Testis (tissue), 5 donors: ENCODE measurements at places on chromosomes 4 and X. TPM values are rescaled to one million over a fixed set of nuclear protein-coding genes. Genes with fewer than 3 reads are reported as not detected.

OCIAD2 gene
- 26.5 TPM for polyA plus RNA-seq

WNK3 gene
- 18.1 TPM for polyA plus RNA-seq

VBP1 gene
- 26.5 TPM for polyA plus RNA-seq

XAGE2 gene
- not detected for polyA plus RNA-seq

SYN1 gene
- polyA plus RNA-seq, result 3.5 TPM

BEX5 gene
- polyA plus RNA-seq, result 18.6 TPM

ADAD1 gene
- polyA plus RNA-seq, result 193 TPM

ATOH1 gene
- not detected for polyA plus RNA-seq

SRPX gene
- 31.2 TPM for polyA plus RNA-seq

PAGE2 gene
- 34.3 TPM for polyA plus RNA-seq

GAGE2A gene
- polyA plus RNA-seq, result 54.4 TPM

LDOC1 gene
- 21.9 TPM for polyA plus RNA-seq

ENAM gene
- 0.38 TPM for polyA plus RNA-seq

RNF212 gene
- 21.0 TPM for polyA plus RNA-seq

XK gene
- polyA plus RNA-seq, result 2.6 TPM

FAM13A gene
- 30.7 TPM for polyA plus RNA-seq

INTS6L gene
- 15.0 TPM for polyA plus RNA-seq

PFKFB1 gene
- 1.0 TPM for polyA plus RNA-seq

PLXNB3 gene
- 28.0 TPM for polyA plus RNA-seq

REELD1 gene
- polyA plus RNA-seq, result 0.38 TPM

TMEM156 gene
- polyA plus RNA-seq, result 0.86 TPM

CHRDL1 gene
- 40.5 TPM for polyA plus RNA-seq

ACOT9 gene
- 22.0 TPM for polyA plus RNA-seq

CLTRN gene
- polyA plus RNA-seq, result 2.3 TPM

TRMT2B gene
- 7.0 TPM for polyA plus RNA-seq

GPR143 gene
- polyA plus RNA-seq, result 2.5 TPM

SRPX2 gene
- 8.3 TPM for polyA plus RNA-seq

MFAP3L gene
- polyA plus RNA-seq, result 113 TPM

SRPK3 gene
- 1.3 TPM for polyA plus RNA-seq

FAM149A gene
- 13.8 TPM for polyA plus RNA-seq

PABPC1L2A gene
- 1.0 TPM for polyA plus RNA-seq

ANOS1 gene
- polyA plus RNA-seq, result 12.3 TPM

TMEM271 gene
- polyA plus RNA-seq, result 0.37 TPM

CCDC149 gene
- polyA plus RNA-seq, result 9.4 TPM

PPARGC1A gene
- 15.4 TPM for polyA plus RNA-seq

HERC5 gene
- 72.6 TPM for polyA plus RNA-seq

PCDH7 gene
- polyA plus RNA-seq, result 2.9 TPM

GPC4 gene
- polyA plus RNA-seq, result 17.8 TPM

GYPA gene
- not detected for polyA plus RNA-seq

CLCN3 gene
- 63.0 TPM for polyA plus RNA-seq

BANK1 gene
- 5.2 TPM for polyA plus RNA-seq

RTL5 gene
- 18.0 TPM for polyA plus RNA-seq

GRIA2 gene
- polyA plus RNA-seq, result 1.6 TPM

APBB2 gene
- polyA plus RNA-seq, result 19.7 TPM
